ENCODE measurements at places on chromosomes 16 and 17.
A peak's percentile ranks its signal among the peaks of the same experiment; 100 is the strongest.

GRCh38 chr17:56173958-56174835 is 20.9 kb downstream of the ANKFN1 start:
- no peak for DNase-seq

DNA sequence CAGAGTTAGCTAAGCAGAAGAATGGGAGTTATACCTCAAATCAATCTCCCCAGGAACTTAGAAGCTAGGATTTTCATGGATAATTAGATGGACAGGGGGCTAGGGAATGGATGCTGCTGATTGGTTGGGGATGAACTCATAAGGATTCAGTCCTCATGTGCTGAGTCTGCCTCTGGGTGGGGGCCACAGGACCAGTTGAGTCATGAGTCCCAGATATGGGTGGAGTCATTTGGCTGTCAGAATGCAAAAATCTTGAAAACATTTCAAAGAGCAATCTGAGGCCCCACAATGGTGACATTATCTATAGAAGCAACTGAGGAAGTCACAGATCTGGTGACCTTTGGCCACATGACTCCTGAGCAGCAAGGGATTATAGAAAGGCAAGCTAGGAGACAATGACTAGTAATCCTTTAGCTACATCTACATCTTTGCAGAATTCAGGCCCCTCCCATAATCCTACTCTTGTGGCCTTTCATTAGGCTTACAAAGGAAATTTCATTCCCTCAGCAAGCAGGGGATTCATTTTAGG is 82.6 kb upstream of the CCL2 start:
- DNase-seq: no peak

DNA sequence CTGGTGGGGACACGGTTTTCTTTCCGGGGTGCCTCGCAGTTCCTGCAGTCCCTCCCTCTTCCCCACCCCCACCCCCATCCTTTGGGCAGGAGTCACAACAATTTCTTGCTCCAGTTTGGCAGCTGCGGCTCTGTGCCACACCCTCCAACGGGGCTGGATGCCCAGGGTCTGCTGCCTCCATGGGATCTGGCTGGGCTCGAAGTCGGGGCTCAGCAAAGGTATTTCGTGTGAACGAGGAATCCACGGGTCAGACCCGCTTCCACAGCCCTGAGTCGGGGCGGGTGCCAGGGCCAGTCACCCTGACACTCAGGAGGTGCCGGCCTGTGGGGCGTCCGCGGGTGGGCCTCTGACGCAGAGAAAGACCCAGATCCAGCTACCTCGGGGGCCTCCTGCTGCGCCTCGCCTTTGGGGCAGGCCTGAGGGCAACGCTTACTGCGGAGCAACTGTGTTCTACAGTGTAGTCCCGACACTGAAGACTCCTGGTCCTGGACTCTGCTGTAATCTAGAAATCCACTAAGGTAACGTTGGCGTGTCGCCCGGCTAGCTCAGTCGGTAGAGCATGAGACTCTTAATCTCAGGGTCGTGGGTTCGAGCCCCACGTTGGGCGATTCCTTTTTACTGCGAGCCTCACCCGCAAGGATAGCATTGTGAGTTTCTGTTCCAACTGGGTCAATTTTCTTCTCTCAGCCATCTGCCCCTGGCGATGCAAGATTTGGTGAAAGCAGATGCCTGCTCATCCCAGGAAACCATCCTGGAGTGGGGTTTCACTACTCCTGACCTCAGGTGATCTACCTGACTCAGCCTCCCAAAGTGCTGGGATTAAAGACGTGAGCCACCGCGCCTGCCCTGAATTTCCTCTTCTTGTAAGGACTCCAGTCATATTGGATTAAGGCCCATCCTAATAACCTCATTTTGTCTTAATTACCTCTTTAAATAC is 12.6 kb upstream of the OR1F1 start:
- peak; percentile 28 for DNase-seq

DNA sequence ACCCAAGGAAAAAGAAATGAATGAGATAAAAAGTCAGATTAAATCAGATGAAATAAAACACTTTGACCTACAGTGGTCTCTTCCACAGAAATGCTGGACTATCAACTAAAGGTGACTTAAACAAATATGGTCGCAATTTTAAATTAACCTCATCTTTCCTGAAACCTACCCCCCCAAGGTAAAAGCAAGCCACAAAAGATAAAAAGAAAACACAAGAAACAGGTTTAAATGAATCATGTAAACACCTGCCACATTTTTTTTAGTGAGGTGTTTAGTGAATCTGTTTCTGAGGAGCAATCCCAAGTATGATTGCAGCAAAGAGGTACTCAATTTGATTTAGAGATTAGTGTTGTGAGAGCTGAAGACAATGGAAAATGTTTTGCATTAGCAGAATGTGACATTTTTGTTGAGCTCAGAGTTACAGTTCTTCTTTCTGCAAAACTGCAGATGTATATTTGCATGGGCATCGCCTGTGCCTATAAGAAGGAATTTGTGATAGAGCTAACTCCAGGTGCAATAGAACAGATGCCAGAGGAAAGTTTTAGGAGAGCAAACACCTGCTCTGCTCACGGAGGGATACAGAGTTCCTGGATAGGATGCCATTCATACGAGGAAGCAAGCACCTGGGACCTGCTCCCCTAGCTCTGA is 3.4 kb upstream of the MMD start:
- no peak for DNase-seq

GRCh38 chr17:16912021-16912962 is 59.6 kb downstream of the TNFRSF13B start:
- DNase-seq: no peak

DNA sequence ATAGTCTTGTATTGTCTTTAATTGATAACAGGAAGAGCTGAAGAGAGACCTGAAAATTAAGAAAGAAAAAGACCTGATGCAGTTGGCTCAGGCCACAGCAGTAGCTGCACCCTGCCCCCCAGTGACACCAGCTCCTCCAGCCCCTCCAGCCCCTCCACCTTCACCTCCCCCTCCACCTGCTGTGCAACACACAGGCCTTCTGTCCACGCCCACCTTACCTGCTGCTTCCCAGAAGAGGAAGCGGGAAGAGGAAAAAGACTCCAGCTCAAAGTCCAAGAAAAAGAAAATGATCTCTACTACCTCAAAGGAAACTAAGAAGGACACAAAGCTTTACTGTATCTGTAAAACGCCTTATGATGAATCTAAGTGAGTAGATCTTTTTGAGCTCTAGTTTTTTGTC is 36.8 kb downstream of the C17orf58 start:
- DNase-seq: no peak

- no peak for DNase-seq
Observed at GRCh38 chr17:65183736-65184135, 46.6 kb downstream of the RGS9 start.

DNA sequence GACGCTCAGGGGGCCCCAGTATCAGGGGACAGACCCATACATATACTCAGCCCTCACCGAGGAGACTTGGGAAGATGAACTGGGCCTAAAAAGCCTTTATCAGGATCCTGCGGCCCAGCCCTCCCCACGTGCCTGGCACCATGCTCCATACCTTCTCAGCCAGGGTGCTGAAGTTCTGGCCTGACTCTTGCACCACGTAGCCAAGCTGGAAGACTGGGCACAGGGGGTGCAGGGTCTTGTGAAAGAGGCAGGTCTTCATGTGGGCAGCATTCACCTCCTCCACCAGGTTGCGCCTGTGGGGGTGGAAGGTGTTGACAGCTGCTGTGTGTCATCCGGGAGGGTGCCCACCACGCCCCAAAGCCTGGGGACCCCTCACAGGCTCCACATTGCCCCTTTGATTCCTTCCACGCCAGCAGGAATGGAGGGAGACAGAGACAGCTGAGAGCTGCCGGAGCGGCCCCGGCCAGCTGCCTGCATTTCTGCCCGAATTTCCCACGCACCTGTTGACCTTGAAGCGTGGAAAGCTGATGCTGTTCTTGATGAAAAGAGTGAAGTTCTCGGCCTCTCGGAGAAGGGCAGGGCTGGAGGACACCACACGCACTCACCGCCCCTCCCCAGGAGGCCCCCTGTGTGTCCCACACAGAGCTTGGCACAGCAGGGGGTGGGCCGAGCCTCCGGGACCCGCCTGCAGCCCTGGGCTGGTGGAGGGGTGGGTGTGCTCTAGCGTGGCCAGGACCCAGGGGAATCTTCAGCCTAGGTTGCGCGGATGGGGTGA is 10.4 kb upstream of the CAMKK1 start:
- DNase-seq: no peak

DNA sequence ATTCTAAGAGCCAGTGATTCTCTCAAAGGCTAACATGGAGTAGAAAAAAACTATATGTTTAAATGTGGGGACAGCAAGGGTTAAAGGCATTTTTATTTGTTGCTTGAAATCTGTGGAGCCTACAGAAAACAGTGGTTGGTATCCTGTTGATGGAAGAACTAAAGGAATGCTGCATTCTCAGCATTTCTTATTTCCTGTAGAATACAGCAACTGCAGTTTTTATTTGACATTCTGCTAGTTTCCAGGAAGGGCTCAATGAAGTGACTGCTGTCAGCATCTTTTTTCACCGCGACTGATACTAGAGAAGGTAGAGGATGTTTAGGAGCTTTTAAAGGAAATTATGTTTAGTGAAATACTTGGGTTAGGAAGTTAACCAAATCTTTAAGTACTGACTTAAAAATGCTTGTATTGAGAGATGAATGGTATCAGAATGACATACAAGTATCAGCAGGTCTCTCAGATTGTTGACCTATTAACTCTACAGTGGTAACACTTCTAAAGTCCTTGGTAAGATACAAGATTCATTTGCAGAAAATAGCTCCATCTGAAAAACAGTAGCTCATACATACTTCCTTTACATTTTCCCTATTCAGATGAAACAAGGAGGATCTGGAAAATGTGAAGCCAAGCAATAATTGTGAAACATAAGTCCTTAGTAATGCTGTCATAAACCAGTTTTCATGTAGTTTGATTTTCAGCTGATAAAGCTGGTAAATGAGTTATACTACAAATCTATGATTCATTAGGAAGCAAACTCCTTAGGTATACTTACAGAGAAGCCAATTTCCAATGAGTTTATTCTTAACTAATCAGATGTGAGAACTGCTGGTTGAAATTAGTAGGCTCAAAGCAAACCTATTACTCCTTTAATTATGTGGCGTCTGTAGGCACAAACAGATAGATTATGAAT is 15.2 kb downstream of the CLTC start:
- no peak for DNase-seq

Measured in activated naive CD4-positive, alpha-beta T cell treated with anti-CD3 and anti-CD28 coated beads, Interleukin-2, amount 50 U/mL, for 16 hours (primary cell).